ENCODE measurements at places on chromosomes 16 and 17.

DNA sequence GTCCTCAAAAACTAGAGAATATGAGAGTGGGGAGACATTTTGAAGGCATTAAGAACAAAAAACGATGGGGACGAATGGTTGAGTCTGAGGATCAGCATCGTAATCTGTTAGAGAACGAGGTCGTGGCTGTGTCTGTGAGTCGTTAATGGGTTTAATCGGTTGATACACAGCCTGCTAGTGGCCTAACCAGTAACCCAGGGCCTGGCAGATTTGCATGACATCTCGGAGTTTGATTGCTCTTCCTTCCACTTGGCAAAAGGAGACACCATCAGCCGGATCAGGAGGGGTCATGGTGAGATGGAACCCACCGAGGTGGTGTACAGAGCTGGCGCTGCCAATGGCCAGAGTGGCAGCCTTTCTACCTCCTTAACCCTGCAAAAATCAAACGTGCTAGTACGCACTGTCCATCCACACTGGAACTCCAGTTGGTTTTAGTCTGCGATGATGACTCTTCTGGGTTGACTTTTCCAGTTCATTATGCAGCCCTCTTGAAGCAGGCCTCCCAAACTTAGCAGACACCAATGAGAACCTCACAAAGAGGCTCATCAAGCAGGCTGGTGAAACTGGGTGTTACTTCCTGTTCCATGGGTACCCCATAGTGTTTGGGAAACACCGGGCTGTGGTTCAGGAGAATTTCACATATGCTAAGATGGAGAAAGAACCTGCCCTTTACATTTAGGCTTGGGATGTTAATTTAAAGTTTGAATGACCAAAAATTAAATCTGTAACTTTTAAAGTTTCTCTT lies 4.1 kb downstream of the HS3ST3B1 start:
- DNase-seq, result no peak

GRCh38 chr16:85284141-85284817 lies 172.0 kb upstream of the CIBAR2 start:
- no peak for DNase-seq

DNA sequence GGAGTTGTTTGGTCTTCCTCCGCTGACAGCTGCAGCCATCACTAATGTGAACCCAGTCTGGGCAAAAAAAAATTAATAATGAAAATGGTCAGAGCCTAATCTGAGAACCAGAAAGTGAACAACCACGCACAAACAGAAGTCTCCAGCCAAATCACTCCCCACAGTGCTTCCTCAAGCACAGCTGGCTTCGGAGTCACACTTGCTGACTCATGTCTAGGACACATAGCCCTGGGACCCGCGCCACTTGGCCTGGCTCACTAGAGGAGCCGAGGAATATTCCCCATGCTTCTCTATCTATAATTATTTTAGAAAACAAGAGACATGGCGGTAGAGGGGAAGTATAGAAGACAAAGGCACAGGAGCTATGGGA lies 109.1 kb downstream of the ZFHX3 start:
- DNase-seq, result peak; percentile 12

- DNase-seq, result no peak
Measured at GRCh38 chr16:29231244-29231643, 175.3 kb downstream of the NPIPB11 start.

DNA sequence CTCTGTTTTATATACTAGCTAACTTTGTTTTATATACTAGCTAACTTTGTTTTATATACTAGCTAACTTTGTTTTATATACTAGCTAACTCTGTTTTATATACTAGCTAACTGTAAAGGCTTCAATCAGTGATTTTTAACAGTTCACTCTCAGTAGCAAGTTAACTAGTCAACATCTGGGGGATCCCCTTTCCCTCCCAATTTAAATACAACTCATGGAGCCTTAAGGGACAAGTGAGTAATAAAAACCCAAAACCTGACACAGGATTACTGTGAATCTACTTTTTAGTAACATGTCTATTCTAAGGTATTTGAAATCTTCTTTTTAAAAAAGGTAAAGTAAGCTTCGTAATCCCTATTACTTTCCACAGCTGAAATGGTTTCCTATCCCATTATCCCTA lies 32.2 kb downstream of the FAM222B start:
- no peak for DNase-seq

- no peak for DNase-seq
Measured at GRCh38 chr16:30767767-30768465, 5.8 kb downstream of the RNF40 start.

DNA sequence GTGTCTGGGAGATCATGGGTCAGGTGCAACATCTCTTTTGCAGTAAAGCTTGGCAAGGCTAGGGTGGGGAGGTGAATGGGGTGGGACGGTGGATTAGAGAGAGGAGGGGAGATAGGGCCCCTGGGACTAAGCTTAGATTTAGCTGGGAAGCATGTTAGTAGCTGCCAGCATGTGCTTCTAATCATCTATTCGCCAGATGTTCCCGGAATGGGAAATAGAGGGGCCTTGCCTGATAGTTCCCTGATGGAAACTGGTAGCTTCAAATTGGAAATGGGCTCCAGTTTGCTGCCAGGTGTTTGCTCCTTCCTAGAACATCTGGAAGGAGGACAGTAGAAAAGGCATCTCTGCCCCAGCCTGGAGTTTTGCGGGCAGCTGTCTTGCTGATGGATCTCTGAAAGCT lies 176.1 kb downstream of the CCDC182 start:
- no peak for DNase-seq

GRCh38 chr16:85882181-85882810 lies 16.7 kb upstream of the IRF8 start:
- no peak for DNase-seq

DNA sequence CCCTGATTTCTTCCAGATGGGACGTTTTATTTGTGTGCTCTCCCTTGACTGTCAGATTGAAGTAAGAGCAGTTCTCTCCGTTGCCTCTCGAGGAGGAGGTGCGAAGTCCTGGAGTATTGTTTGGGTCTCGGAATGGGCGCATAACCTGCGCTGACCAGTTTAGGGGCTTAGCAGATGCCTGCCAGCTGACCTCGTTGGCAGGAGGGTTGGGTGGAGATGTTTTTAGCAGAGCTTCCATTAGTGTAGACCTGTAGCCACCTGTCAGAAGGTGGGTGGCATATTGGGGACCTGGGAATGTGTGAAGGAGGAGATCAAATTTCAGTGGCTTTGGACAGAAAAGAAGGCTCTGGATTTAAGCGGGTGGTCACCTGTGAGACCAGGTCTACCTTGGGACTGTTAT lies 3.6 kb downstream of the RASD1 start:
- no peak for DNase-seq

DNA sequence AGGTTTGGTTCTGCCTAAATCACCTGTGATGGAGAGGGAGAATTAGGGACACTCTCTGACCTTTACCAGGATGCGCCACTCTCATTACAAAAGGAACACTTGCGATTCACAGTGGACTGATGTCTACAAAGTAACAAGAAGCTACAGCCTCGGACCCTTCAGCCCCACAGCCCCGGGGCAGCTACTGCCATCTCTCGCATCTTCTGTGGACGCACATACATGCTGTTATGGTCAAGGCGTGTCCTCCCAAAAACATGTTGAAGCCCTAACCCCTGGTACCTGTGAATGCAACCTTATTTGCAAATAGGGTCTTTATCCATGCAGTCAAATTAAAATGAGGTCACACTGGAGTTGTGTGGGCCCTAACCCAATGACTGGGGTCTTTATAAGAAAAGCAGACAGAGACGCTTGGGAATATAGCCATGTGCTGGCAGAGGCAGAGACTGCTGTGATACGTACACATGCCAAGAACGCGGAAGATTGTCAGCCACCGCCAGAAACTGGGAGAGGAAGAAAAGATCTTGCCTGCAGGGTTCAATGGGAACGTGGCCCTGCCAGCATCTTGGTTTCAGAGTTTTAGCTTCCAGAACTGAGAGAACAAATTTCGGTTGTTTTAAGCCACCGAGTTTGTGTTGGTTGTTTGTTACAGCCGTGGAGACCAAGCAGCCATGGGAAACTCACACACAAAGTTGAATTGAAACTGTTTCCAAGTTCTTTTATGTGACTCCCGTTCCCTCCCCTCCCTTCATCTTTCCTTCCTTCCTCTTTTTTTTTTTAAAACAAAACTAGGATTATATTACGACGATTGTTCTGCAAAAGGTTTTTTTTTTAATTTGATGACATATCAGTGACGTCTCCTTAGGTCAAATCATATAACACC lies 23.1 kb downstream of the ATP2C2 start:
- peak; percentile 62 for DNase-seq

DNA sequence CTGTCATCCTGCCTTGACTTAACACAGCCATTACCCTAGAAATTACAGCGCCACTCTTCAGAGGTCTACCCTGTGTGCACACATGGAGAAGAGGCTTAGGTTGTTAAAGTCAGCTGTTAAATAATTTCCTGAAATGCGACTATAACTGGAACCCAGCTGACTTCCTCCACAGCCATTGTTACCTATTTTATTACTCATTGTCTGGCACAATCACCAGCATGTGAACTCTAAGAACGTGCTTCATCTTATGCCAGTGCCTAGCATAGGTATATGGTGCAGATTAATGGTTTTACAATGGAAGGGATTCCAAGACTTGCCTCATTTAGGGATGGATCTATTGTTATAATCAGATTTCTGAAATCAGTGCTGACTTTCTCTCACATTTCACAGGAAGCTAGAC lies 11.9 kb downstream of the RDM1 start:
- no peak for DNase-seq

DNA sequence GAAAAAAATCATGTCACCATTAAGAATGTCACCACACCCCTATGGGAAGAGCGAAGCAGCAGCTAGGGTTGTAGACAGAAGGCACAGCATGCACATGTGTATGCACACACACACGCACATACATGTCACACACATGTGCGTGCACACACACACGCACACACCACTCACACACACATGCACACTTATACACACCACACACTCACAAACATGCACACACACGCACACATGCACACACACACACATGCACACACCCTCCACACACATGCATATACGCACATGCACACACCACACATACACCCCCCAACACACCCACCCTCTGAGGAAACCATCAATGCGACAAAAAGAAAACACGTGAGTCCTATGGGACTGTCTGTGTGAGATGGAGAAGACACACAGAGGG lies 205.4 kb downstream of the ENGASE start:
- no peak for DNase-seq

DNA sequence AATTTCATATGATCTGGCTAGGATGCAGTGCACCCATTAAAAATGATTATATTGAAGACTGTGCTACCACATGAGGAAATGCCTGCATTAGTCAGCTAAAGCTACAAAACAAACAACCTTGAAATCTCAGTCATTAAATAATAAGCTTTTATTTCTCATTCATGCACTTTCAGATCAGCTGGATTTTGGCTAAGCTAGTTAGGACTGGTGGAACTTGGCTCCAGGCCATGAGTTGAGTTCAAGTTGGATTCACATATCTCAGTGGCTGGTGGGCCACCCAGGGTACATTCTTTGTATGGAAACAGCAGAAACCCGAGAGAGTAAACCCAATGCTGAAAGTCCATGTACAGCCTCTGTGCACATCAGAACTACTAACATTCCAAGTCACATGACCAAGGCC lies 6.4 kb upstream of the SLFN12L start:
- DNase-seq, result no peak

DNA sequence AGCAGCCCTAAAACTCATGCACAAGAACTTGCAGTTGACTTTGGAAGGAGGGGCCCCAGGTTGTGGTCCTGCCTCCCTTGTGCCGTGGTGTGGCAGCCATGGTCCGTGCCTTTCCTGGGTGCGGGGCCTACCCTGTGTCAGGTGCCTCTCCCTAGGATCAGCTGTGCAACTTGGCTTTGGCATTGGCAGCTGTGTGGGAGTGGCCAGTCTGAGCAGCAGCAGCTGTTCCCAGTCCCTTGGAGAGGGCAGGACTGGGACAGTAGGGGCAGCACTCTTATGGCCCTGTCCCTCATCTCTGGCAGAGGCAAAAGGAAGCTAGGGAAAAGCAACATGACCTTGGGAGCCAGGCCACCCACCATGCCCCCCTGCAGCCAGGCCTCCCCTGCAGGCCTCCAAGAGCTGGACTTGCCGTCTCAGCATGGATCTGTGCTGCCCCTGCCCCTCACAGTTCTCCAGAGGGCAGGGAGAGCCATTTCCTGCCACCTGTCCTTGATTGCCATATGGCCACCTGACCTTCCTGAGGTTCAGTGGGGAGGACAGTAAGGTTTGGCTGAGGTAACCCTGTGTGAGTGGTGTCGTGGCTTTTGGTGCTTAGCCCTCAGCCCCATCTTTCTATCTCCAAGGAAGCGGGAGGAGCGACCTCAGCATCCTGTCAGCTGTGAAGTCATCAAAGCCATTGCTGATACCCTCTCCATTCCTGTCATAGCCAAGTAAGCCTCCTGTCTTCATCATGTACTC lies 15.5 kb upstream of the NFATC3 start:
- no peak for DNase-seq

GRCh38 chr17:19487024-19487600 lies 46.5 kb upstream of the SLC47A1 start:
- DNase-seq, result no peak

GRCh38 chr17:68498479-68499326 lies 13.5 kb upstream of the PRKAR1A start:
- no peak for DNase-seq

- DNase-seq, result no peak
Measured at GRCh38 chr16:84583995-84584394, 33.9 kb downstream of the COTL1 start.

GRCh38 chr16:13928646-13929045 lies 8.7 kb downstream of the ERCC4 start:
- no peak for DNase-seq

DNA sequence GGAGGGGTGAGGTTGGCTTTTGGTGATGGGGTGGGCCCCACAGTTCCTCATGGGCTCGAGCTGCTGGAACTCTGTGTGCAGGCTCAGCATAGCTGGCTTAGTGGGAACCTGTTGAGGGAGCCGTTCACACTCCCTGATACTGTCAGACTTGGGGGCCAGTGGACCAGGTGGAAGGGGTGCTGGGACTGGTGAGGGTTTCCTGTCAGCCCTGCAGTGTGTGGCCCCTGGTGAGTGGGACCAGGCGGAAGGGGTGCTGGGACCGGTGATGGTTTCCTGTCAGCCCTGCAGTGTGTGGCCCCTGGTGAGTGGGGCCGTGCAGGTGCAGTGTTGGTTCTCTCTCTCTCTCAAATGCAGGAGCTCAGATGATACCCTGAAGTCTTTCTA lies 45.1 kb upstream of the ZNF750 start:
- DNase-seq, result no peak

DNA sequence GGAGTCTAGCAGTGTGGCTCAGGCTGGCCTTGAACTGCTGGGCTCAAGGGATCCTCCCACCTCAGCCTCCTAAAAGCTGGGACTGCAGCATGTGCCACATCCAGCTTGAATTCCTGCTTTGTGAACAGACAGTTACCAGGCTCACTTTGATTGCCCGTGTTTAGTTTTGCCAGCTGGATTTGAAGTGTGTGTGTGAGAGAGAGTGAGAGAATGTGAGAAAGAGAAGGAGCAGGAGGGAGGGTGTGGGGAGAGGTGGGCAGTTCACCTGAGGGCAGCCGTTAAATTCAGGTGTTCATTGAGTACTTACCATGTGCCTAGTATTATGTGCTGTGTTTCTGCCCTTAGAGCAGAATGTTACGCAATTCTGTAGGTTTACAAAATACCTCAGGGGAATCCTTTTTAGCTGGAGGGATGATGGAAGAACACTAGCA lies 4.7 kb downstream of the DUSP14 start:
- peak; percentile 68 for DNase-seq

GRCh38 chr17:39045948-39046679 lies 78.9 kb upstream of the FBXO47 start:
- DNase-seq, result no peak
